Stimulated activated CD8-positive, alpha-beta memory T cell treated with anti-CD3 and anti-CD28 coated beads, Interleukin-15, amount 100 ng/mL, for 48 hours (primary cell): ENCODE measurements at places on chromosomes 12 and 14.

GRCh38 chr14:104429291-104429861 is 150.2 kb upstream of the C14orf180 start:
- no peak for DNase-seq

DNA sequence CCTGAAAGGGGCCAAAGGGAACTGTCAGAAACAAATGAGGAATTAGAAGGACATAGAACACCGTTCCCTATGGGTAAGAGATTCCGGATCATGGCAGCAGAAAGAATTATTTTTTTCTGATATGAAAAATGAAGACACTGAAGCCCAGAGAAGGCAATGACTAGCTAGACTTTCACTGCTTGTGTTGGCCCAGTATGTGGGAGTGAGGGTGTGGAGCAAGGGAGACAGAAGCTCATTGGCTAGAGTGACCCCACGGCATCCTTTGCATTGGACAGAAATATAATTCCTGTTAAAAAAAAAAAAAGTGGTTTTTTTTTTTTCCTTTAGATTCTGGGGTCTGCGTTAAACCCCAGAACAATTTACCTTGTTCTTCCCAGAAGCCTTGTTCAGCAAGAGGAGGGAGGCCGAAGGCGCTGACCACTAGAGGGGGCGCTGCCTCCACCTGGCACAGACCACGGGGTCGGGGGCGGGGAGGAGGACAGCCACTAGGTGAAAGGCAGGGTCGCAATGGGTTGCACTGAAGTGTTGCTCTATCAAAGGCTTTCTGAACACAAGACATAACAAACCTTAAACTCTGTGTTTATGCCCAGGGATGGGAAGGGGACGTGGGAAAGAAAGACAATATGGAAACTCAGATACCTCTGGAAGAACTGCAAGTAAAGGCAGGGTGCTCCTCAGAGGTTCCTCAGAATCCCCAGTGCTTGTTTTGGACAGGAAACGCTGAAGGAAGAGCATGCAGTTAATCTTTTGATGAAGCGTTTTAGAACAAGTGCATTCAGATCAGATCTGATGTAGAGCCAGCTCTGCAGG is 156.8 kb downstream of the KCNA5 start:
- DNase-seq = peak; percentile 4

GRCh38 chr12:39619660-39620433 is at the start of gene ABCD2:
Gene ABCD2, minus strand, starts transcription at chr12:39619803. Its CDS starts 188 bp downstream, at chr12:39619615.
- DNase-seq = peak; percentile 64

- no peak for DNase-seq
These were observed 30.6 kb downstream of the PPFIBP1 start for GRCh38 chr12:27554421-27555186.

DNA sequence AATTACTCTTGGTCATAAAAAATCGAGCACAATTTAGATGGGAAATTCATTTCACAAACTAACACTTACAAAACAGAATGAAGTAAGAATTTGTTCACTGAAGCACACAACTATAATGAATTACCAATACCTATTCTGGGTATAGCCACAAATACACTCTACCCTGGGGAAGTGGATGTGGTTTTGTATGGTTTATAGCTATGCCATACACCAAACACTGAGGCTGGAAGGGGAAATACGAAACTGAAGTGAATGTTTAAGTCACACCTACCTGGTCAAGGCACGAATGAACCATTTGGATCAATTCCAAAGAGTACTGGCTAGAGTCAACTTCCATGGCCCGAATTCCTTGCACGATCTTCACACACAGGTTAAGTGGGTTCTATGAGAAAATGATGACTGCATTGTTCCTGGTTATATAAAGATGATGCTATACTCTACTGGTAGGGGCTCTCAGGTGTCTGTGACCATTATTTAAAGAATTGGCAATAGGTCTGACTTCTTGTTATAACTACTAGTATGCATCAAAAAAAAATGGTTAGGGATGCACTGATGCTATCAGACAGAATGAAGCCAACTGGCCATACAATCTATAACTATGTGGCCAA is 12.8 kb downstream of the NEK9 start:
- DNase-seq = no peak

- DNase-seq = no peak
These were observed 12.2 kb downstream of the SYCP3 start for GRCh38 chr12:101727098-101727497.
